MV-4-11 (cell line): ENCODE measurements at places on chromosomes 16 and 17.

GRCh38 chr17:45775148-45775547 is 9.0 kb upstream of the CRHR1 start:
- no peak for DNase-seq

GRCh38 chr16:71854369-71854948 is 8.7 kb downstream of the ATXN1L start:
- no peak for DNase-seq

DNA sequence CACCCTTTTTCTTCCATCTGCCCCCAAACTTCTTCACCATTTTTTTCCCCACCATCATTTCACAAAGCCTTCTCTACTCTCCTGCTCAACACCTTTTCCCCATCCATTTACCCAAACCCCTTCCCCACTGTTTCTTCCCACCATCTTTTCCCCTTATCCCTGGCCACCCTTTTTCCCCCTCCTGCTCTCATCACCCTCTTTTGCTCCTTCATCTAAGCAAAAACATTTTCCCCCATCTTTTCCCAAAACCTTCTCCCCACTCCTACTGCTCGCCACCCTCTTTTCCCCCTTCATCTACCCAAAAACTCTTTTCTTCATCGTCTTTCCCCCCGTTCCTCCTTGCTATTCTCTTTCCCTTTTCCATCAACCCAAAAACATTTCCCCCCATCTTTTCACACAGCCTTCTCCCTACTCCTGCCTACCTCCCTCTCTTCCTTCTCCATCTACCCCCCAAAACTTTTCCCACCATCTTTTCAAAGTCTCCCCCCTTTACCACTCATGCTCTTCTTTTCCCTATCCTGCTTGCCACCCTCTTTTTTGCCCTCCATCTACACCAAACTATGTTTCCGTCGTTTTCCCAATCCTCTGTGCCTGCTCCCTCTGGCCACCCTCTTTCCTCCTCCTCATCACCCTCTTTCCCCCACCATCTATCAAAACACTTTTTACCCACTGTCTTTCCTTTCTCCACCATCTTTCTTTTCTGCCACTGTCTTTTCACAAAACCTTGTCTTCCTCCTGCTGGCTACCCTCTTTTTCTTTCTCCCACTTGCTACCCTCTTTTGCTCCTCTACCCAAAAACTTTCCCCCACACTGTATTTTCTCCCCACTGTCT is 205.8 kb upstream of the WSB1 start:
- DNase-seq: no peak

GRCh38 chr16:58511933-58512815 is 3.1 kb upstream of the SETD6 start:
- peak; percentile 36 for DNase-seq

DNA sequence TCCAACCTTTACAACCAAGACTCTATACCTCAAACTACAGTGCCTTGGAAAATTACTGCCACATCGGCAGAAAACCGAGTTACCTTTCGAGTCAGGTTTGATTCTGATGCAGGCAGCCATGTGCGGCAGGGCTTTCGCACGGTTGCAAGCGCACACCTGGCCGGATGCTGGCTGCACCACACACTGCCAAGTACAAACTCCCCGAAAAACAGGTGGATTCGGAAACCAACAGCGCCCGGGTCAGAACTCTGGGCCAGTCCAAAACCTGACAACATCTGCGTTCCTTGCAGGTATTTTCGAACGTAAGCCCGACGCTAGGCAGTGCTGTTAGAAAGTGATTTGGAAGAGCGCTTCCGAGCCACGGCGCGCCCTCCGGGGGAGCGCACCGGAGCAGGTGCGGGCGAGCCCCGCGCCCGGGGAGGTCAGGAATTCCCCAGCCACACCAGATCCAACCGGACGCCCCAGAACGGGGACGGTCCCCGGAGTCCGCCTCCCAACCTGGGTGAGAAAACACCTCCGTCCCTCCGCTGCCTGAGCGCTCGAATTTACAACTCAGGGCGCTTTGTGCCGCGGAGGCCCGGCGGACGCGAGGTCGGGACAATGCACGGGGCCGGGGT is 1.2 kb downstream of the USP7 start:
- no peak for DNase-seq

DNA sequence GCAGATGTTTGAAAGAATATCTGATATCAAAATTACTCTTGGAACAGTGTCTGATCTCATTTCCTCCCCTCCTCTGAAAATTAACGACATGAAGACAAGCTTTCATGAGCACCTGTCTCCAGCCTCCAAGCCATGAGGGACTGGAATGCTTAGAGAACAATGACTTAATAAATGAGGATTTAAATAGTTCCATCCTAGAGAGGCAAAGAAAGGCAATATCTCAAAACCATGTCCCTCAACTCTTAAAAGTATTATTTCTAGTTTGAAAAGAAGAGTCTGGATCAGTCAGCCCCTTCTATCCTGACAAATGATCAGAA is 137.5 kb downstream of the ANKFN1 start:
- DNase-seq: no peak

- DNase-seq: no peak
Observed at GRCh38 chr16:82439678-82440293, 187.0 kb upstream of the CDH13 start.

GRCh38 chr16:50709061-50709684 is 15.8 kb downstream of the NOD2 start:
- peak; percentile 97 for DNase-seq

DNA sequence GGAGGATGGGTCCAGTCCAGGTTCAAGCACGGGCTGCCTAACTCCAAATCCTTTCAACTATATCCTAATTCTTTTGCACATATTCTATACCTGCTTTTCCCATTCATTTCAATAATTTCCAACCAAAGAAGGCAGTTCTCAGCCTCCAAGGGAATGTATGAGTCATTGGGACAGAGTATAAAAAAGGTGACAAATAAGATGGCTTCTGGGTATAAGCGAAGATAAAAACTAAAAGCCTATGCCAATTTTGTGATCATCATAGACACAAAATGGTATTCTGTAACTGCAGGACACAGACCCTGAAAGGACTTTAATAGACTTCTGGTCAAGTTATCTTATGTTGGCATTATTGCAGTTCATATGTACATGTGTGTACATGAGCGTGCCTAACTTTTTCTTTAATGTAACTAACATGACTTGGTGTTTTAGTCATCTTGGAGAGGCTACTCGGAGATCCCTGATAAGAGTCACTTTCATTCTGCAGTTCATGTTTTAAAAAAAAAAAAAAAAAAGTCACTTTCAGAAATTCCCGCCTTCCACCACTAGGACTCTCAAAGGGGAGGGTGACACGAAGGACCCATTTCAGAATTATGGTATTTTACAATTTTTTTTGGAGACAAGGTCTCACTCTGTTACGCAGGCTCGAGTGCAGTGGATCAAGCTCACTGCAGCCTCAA is 17.3 kb downstream of the COG1 start:
- DNase-seq: peak; percentile 19

GRCh38 chr16:5874899-5875298 is 777.3 kb upstream of the EEF2KMT start:
- no peak for DNase-seq

DNA sequence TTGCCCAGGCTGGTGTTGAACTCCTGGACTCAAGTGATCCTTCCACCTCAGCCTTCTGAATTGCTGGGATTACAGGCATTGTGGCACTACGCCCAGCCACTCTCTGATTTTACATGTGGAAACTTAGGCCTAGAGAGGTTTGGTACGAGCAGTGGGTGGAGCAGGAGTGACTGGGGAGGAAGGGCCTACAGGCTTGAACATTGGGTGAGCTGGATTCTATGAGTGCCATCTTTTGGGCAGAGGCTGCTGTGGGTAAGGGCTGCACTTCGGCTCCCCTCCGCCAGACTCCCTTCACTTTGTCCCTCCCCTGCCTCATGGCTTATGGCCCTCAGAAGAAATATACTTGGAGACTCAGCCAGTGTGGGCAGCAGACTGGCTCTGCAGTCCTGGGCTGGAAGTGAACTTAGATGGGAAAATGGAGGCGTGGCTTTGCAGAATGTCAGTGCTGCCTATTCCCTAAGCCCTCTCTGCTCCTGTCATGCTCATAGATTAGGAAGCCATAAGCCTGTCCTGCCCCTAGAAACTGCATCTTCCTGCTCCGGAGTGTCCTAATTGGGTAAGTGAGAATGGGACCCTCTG is 9.5 kb upstream of the MRC2 start:
- DNase-seq: no peak

- no peak for DNase-seq
Observed at GRCh38 chr17:51188271-51188833, 22.1 kb downstream of the NME2 start.

DNA sequence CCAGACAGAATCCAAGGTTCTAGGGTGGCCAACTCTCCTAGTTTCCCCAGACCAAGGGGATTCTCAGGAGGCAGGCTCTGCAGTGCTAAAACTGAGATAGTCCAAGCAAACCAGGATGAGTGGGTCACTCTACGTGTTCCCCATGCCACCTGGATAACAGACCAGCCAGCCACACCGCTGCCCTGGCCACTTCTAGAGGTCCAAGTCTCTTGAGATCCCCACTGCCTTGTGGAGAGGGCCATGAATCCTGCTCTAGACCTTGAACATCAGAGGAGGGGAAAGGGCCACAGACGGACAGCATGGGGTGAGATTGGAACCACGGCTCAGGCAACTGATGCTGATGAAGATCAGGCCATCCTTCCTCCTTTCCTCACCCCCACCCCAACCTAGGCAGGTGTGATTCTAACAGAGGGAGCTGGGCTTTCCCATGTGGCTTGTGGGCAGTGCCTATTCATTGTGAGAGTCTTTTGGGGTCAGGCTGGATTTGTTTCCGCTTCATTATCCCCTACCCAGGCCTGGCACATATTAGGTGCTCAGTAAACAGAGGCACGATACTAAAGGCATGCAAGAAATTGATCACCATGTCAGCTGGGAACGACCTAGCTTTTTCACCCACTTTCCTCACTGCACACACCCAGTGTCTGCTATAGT is 16.8 kb upstream of the TVP23A start:
- DNase-seq: no peak

GRCh38 chr17:69500911-69501429 is 86.5 kb downstream of the MAP2K6 start:
- no peak for DNase-seq

DNA sequence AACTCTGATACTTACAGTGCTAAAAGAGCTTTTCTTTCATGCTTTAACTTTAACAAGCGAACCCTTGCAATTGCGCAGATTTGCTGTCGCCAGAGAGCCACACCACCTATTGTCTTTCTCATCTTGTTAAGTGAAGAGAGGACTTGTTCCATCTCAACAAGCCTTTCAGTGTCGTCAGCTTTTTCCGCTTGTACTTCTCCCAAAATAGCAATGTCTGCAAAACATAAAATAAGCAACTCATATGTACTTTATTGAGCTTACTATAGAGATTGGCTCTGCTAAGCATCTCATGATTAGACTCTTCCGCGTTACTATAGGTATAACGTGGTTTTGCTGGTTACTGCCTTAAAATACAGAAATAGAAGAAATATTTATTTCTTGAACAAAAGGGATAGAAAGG is 51.9 kb downstream of the ABCA8 start:
- DNase-seq: no peak

GRCh38 chr17:4530799-4531730 is 24.1 kb downstream of the MYBBP1A start:
- DNase-seq: no peak

GRCh38 chr16:19143599-19143956 is 24.5 kb upstream of the SYT17 start:
- DNase-seq: no peak

- no peak for DNase-seq
Observed at GRCh38 chr17:56762988-56763387, 70.7 kb downstream of the C17orf67 start.

GRCh38 chr16:10321407-10322387 is 64.2 kb upstream of the ATF7IP2 start:
- no peak for DNase-seq

DNA sequence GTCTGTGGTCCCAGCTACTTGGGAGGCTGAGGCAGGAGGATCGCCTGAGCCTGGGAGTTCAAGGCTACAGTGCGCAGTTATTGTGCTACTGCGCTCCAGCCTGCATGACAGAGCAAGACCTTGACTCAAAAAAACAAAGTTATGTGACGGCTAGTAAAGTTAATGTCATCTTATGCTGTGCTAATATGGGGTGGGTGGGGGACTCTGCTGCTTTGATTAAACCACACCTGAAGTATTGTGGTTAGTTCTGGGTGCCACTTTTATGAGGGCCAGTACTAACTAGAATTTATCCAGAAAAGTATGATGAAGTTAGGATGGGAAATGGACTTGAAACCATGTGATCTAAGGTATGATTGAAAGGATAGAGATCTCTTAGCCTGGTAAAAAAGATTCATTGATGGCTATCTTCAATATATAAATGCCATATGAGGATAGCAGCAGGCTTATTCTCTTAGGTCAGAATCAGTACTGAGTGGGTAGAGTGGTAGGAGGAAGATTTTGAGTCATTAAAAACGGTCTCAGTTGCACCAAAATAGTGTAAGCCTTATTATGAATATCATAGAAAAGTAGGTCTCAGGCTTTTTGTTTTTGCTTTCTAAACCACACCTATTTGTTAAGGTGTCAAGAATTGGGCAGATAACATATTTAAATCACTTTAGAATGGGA is 5.6 kb downstream of the WSB1 start:
- DNase-seq: no peak

DNA sequence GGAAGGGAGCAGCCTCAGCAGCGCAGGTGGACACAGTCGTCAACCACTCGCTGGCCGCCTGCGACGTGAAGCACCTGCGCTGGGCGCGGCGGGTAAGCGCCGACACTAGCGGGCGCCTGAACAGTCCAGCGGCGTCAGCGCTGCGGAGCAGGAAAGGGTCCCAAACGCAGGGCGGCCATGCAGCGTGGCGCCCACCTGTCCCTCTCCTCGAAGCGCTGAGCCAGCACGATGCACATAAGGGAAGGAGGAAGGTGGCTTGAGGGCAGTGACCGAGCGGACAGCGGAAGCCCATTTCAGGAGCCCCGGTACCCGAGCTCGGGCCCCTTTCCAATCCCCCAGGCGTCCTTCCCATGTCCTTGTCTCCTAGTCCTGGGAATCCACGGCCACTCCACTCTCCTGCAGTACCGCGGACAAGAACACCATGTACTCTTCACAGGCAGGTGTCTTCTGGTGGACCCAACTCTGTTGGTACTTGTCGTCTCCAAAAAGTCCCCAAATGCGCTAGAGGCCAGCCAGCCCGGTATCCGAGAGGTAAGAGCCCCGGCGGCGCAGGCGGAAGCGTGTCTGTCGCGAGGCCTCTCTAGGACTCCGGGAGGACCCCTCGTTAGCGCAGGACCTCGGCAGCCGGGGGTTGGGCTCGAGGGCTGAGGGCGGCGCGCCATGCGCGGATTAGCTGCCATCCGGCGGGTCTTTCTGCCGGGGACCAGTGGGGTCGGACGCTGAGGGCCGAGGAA is 14.4 kb downstream of the ZNF232 start:
- DNase-seq: no peak

GRCh38 chr17:27771586-27771985 is 28.7 kb downstream of the NOS2 start:
- no peak for DNase-seq

GRCh38 chr16:54140057-54140787 is 146.4 kb downstream of the IRX3 start:
- DNase-seq: peak; percentile 66
